GM03348 (cell line): ENCODE measurements at places on chromosomes 2 and 18.

DNA sequence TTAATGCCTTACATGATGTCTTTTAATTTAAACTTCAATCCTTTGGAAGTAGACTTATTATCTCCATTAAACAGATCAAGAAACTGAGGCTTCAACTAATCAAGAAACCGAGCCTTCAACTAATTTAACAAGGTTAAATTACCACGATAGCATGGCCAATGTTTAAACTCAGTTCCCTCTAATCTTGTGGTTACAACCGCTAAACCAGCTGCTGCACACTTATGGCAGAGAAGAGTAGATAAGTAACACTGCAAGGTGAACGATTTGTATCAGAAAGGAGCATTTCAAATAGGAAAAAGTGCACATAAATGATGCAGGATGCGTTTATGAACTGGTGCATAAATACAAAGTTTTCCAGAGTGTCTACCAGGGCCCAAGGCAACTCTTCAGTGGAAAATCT lies 144.6 kb upstream of the CAVIN2 start:
- no peak for DNase-seq

DNA sequence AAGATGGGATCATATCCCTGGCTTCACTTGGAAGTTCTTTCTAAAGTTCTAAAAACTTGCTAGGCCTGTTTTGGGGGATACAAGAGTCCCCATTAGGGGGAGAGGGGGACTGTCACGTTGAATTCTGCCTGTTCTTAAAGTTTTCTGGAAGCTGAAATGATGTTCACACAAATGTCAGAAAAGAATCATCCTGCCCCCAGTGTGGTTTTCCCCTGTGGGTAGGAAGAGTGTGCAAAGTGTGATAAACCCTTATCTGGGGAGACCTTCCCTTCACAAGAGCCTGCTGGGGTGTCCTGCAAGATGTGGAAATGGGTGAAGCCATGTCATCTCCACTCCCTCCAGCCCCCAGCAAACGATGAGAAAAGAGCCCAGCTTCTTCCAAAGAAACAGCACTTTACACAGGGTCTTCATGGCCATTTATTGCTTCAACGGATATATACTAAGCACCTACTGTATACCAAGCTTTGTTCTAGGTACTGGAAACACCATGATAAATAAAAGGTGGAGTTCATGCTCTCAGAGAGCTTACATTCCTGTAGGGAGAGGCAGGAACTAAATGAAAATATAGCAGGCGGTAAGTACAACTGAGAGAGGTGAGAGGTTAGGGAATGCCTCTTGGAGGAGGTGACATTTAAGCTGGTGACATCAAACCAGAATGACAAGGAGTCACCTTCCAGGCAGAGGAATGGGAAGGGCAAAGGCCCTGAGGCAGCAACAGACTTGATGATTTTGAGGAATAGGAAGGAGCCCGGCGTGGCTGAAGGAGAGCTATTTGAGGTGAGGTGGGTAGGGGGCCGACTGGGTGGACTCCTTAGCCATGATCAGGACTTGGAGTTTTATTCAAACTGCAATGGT lies 1.6 kb downstream of the MFSD2B start:
- no peak for DNase-seq

DNA sequence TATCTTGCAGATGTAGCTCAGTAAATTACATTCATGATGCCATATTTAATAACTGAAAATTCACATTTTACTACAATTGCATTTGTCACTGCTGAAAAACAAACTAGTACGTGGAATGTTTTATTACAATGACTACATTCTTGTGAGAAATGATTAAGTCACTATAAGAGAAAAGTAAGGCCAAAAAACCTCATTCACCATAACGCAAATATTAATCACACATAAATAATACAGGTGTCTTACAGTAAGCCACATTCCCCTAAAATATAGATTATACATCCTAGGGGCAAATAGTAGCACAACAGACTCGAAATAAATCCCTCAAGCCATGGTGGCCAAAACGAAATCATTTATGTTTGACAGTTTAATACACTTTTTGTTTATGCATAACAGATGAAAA lies 460.6 kb downstream of the NR4A2 start:
- no peak for DNase-seq

GRCh38 chr2:111694700-111695101 lies 189.3 kb downstream of the ANAPC1 start:
- DNase-seq: peak; percentile 83

- DNase-seq: peak; percentile 43
Observed at GRCh38 chr2:144322379-144322778, 197.5 kb downstream of the ZEB2 start.

DNA sequence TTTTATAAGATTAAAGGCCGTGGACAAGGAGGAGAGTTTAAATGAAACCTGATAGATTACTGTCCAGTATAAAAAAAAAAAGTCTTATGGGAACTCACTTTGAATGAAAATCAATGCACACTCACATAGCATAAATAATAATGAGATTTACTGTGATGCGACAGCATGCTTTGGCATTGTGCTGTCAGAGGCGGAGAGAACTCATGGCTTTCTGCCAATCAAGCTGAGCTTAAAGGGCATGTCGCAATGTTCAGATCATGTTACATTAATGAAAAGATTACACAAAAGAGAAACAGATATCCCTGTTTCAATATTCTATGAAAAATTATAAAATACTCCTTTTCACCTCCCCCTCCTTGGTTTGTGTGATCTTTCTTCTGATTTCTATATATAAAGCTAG lies 310.8 kb downstream of the ERBB4 start:
- peak; percentile 30 for DNase-seq

DNA sequence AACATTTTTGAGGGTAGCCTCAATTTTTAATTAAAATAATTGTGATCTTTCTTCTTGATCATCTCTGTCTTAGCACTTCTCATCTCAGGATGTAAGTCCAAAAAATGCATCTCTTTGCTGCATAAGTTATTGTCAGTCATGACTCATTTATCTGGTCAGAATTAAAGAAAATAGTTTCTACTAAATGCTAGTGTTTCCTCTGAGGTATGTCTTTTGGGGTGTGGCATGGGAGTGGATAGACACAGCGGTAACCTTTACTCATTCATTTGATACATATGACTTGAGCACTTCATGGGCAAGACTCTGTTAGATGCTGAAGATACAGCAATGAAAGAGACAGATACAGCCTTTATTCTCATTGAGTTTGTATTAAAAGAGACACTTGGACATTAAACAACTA lies 284.7 kb downstream of the IRS1 start:
- DNase-seq: peak; percentile 20
